ENCODE measurements at places on chromosomes 7 and 10.

DNA sequence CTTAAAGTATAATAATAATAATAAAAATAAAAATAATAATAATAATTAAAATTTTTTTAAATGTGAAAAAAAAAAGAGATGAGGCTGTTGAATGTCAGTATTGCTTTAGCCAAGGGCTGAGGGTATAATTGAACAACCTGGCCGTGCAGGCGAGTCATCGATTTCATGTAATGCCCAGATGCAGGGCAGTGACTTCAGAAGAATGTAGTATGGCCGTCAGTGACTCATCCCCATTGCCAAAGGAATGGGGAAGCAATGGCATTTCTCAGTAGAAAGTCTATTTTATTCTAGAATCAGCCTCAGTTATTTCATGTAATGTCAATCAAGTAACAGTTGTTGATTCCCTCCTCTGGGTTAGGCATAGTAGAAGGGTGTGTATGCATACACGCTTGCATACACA, 516.4 kb downstream of the GLRX3 start:
- DNase-seq, result no peak

GRCh38 chr10:133264461-133264860, 12.2 kb downstream of the ADAM8 start:
- no peak for DNase-seq

GRCh38 chr7:36651404-36651803, 72.9 kb downstream of the AOAH start:
- no peak for DNase-seq

DNA sequence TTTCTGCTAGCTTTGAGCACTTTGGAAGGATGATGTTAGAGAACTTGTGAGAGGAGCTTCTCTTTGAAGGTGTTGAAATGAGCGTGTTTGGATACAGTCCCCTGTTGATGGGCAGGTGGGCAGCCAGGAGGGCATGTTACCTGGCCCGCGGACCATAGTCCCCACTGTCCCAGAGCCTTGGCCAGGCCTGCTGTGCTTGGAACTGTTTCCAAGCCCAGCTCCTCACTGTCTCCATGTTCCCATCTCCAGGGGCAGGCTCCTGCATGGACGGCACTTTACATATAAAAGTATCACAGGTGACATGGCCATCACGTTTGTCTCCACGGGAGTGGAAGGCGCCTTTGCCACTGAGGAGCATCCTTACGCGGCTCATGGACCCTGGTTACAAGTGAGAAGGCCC, 27.2 kb upstream of the TRIM8 start:
- no peak for DNase-seq

- peak; percentile 12 for DNase-seq
Measured at GRCh38 chr10:86371116-86371515, 4.5 kb upstream of the GRID1 start.

- DNase-seq, result no peak
Measured at GRCh38 chr10:114810926-114811325, 10.7 kb upstream of the FHIP2A start.

- DNase-seq, result no peak
Measured at GRCh38 chr7:49645296-49645695, 128.1 kb upstream of the VWC2 start.

DNA sequence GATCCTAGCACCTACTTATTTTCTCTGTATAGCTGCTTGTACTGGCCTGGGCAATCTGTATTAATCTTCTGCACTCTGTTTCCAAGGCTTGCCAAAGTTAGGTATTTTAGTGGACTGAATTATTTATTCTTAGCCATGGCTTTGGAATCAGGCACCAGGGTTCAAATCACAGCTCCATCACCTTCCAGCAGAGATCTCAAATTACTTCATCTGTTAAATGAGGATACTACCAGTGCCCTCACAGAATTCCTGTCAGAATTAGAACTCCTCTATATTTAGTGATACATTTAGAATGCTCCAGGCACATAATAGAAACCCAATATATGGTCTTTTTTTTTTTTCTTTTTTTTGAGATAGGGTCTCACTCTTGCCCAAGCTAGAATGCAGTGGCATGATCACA, 17.6 kb downstream of the ARMH3 start:
- no peak for DNase-seq

DNA sequence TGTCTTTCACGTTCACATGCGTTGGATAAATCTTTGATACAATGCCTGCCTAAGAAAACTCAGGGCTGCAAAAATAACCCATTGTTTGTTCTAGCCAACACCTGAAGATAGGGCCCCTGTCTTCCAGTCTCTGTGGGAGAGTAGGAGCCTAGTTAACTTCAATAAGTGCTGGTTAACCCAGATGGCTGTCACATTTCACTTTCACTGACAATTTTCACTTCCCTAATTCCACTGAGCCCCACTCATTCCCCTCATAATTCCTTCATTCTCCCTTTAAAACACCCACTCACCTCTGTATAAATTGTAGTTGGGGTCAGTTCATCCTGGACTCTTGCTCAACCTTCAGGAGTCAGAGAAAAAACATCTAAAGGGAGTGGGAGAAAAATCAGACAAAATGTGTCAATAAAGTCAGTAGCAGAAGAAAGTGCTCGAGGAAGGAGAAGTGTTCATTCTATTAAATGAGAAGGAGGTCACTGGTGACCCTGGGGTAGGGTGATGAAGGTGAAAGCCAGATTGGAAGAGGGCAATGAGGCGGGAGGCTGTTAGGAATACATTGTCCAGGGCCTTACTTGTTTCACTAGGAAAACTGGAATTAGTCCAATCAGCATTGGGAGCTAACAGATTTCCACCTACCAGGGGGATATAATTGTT, 51.2 kb upstream of the ABI1 start:
- DNase-seq, result no peak

GRCh38 chr10:4337563-4337962, 488.4 kb upstream of the AKR1E2 start:
- DNase-seq, result no peak

DNA sequence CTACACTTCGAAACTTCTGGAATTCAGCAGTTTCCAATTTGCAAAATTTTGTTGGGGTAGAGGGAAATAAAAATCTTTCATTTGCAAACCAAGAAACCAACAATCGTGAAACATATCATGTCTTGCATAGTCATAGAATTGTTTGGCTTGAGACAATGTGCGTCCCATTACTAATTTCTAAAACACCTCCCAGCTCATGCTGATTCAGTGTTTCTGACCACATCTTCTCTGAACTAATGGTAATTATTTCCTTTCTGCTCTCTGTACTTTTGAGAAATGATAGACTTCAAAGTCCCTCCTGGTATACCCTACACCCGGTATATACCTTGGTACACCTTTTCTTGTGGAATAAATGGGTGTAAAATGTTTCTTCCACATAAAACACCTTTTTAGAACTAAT, 41.8 kb upstream of the TSPAN13 start:
- no peak for DNase-seq

DNA sequence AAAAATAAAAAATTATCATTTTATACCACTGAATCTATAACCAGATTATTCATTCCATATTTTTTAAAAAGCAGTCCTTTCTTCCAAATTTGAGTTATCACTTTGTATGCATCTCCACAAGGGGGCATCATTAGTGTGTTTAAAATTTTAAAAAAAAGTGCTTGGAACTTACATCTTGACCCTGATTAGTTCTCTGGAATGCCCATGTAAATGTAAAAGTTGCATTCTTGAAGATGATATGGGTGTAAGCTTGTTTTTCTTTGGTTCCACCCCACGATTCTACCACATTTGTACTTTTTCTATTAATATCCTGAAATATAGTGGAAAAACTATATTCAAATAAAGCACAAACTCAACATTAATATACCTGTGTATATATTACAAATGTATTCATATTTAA, 144.9 kb downstream of the ELAPOR2 start:
- DNase-seq, result no peak

DNA sequence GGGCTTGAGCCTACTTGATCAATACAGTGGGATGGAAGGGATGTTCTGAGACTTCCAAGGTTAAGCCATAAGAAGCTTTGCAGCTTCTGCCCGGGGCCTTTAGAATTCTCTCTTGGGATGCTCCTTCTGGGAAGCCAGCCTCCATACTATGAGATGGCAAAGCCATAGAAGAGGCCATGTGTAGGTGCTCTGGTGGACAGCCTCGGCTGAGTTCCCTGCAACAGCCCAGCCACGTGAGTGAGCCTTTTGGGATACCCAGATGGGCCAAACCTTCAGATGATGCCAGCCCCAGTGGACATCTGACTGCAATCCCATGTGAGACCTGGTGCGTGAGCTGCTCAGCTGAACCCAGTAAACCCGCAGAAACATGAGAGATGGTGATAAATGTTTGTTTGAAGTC, 370.6 kb downstream of the RPS24 start:
- DNase-seq, result peak; percentile 18

GRCh38 chr10:118865998-118866693, 111.4 kb upstream of the CACUL1 start:
- DNase-seq, result no peak

DNA sequence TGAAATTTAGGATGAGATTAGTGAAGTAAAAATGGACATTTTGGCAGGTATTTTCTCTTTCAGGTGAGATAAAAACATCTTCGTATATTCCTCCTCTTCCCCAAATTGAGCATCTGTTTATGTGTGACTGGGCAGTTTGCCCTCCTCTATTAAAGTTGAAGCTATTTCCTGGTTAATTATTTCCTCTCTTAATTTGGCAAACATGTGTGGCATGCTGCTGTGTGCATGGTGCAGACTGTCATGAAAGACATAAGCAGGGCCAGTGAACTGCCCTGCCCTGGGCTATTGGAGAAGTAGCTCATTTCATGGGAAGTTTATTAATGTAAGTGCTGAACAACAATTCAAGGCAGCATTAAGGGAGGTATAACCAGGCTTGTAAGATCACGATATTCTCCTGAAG, 52.6 kb downstream of the EVX1 start:
- DNase-seq, result no peak

DNA sequence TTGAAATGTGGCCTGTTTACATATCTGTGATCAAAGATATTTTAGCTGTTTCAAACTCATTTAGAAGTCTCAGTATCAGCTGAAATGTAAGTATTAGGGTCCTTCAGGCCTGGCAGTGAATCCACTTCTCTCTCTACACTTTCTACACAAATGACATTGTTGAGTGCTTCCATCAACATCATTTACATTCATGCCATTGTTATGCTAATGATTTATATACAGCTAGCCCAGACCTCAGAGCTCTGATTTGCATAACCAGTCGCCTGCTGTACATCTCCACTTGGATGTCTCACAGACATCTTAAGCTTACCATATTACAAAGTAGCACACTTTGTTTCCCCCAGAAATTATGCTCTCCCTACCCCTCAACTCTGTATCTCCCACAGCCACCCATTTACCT, 71.6 kb downstream of the GSDME start:
- no peak for DNase-seq

DNA sequence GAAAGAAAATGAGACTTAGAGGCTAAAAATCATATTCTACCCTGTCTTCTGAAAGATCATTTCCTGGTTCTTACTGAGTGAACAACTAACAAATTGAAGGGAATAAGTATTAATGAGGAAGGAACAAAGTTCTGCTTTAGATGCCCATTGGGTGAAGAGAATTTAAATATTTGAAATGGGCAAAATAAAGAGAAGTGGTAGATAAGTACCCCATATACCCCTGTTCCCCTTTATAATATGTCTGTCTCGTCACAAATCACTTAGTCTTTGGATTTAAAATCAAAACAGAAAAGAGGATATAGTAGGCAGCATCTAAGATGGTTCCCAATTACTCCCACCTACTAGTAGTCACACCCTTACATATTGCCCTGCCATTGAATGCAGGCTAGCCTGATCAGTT, 13.2 kb downstream of the TES start:
- DNase-seq, result no peak

GRCh38 chr10:122475100-122475499, 13.7 kb downstream of the HTRA1 start:
- no peak for DNase-seq

- peak; percentile 96 for DNase-seq
Measured at GRCh38 chr10:110641256-110641655, 2.9 kb upstream of the RBM20 start.

GRCh38 chr7:12539681-12540080, 30.8 kb upstream of the SCIN start:
- no peak for DNase-seq

- no peak for DNase-seq
Measured at GRCh38 chr7:117963264-117964197, 90.3 kb upstream of the CTTNBP2 start.

- DNase-seq, result peak; percentile 99
Measured at GRCh38 chr10:6202684-6203330, at the start of gene PFKFB3. Gene PFKFB3 (plus strand): TSS chr10:6202932. CDS start chr10:6203261, 329 bp downstream.

GRCh38 chr7:69620063-69620462, 21.8 kb downstream of the AUTS2 start:
- no peak for DNase-seq

GRCh38 chr10:43692051-43692825, 43.6 kb upstream of the ZNF32 start:
- no peak for DNase-seq

- DNase-seq, result no peak
Measured at GRCh38 chr10:119090026-119090795, 9.6 kb upstream of the EIF3A start.

- no peak for DNase-seq
Measured at GRCh38 chr10:23927576-23928325, 281.2 kb upstream of the KIAA1217 start.

GRCh38 chr7:20287317-20287716, 43.4 kb upstream of the ITGB8 start:
- no peak for DNase-seq

- peak; percentile 79 for DNase-seq
Measured at GRCh38 chr10:49367600-49367999, 28.3 kb downstream of the DRGX start.

DNA sequence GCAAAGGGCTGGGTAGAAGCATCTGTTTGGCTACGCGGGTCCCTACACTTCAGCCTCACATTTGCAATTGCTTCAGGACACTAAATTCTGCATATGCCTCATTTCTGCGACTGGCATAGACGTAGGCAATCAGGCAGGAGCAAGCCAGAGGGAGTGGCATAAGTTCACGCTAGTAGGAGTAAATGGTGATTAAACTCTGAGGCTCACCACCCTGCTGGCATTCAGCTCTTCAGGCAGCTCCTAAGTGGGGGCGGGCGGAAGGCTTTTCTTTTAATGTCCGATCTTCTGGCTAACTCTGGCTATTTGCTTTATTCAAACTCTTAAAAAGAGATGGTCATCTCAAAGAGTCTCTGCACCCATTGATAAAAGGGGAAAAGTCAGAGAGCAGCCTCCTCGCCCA, 45.3 kb downstream of the RGS10 start:
- DNase-seq, result no peak

GRCh38 chr7:94679358-94679757, 23.4 kb upstream of the SGCE start:
- no peak for DNase-seq

GRCh38 chr7:88309819-88310218, 3.1 kb upstream of the STEAP4 start:
- no peak for DNase-seq

DNA sequence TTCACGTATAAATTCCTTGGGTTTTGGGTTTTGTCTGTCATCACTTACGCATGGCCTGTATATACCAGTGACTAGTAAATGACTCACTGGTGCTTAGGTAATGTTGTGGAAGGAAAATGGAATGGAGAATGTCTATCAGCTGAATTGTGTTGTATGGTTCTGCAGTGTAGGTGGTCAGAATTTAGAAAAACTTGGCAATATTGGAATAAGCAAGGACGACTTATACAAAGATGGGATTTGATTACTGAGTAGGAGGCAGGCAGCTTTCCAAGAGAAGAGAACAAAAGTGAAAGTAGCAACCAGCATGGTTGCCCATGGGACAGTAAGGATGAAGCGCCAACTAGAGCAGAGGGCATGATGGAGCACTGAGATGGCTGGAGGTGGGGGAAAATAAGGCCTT, 168.6 kb upstream of the CSTF2T start:
- no peak for DNase-seq
